Stimulated activated CD8-positive, alpha-beta memory T cell treated with anti-CD3 and anti-CD28 coated beads, Interleukin-7, amount 100 ng/mL, for 1 hour (primary cell): ENCODE measurements at places on chromosomes 7 and 10.

DNA sequence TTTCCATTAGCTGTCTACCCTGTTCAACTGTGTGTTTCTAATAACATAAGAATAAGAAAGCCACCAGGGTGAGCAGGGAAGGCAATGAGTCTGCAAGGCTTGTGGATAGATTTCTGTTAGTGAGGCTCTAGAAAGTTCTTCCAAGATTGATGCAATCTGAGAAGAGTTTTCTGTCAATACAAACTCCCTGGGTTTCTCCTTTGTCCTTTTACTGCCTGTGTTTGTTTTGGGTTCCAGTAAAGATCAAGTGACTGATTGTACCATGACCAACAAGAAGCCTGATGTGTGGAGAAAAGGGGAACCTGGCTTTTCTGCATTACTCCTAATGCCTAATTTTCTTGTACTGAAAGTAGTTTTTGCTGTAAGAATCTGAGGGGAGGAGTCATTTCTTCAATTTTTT is 139.9 kb downstream of the CFTR start:
- DNase-seq, result no peak

- no peak for DNase-seq
These were observed 92.9 kb upstream of the LRRTM3 start for GRCh38 chr10:66832781-66833422.

GRCh38 chr10:50440489-50440888 is 183.3 kb downstream of the SGMS1 start:
- DNase-seq, result no peak

GRCh38 chr10:13102002-13102794 is 2.2 kb downstream of the OPTN start:
- no peak for DNase-seq

- no peak for DNase-seq
These were observed 65.4 kb downstream of the MYO3A start for GRCh38 chr10:25999295-25999981.

DNA sequence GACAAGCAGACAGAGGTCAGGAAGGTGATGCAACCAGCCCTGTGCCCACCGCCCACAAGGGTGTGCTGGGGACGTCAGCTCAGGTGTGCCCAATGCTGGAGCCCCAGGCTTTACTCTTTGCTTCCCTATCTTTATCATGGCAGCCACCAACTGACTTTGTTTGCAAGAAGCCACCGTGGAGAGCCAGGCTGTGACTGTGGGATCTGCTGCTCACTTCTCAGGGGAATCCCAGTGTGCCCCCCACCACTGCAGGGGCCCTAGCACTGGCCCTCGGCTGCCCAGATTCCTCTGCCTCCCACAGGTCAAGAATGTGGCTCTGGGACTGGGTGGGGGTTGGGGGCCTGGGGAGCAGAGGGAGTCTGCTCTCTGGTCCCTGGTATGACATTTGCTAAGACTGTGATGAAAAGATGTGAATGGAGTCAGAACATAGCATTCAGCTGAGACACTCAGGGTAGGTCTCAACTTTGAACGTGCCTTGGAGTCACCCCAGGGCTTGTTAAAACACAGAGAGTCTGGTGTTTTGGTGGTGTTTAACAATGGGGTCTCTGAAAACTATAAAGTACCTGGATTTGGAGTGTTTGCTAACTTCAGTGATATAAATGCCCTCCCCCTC is 47.3 kb downstream of the ARHGAP22 start:
- DNase-seq, result no peak

DNA sequence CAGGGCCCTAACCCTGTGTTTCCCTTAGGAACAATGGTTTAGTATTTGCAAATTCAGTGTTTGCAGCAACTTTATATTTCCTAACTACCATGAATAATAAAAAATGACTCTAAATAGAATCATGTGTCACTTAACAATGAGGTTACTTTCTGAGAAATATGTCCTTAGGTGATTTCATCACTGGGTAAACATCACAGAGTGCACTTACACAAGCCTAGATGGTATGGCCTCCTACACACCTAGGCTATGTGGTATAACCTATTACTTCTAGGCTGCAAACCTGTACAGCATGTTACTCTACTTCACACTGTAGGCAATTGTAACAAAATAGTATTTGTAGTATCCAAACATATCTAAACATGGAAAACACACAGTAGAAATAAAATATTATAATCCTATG is 1174.6 kb upstream of the LRRTM3 start:
- DNase-seq, result no peak

- DNase-seq, result no peak
These were observed 515.3 kb downstream of the AUTS2 start for GRCh38 chr7:70113536-70113935.

DNA sequence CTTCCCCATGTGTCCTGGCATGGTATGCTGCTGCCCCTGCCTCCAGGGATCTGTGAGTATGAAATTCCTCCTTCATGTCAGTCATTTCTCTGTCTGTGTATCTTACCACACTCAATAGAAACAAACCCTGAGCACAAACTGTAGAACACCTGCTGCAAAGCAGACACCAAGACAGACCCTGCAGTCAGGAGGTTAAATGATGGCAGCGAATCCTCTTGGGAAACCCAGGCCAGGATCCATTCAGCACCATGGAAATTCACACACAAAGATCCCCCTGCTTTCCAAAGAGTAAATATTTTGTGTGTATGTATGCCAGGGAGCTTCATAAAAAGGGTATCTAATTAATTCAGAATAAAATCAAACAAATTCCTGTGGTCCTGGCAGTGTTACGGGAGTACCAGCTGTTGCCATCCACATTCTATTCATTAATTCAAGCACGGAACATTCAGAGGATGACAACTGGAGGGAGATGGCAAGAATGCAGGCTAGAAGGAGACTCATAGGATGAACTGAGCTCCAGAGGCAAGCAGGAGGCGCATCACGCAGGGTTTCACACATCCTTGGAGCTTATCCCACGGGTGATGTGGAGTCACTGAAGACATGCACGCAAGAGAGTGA is 14.8 kb downstream of the ITIH5 start:
- no peak for DNase-seq

DNA sequence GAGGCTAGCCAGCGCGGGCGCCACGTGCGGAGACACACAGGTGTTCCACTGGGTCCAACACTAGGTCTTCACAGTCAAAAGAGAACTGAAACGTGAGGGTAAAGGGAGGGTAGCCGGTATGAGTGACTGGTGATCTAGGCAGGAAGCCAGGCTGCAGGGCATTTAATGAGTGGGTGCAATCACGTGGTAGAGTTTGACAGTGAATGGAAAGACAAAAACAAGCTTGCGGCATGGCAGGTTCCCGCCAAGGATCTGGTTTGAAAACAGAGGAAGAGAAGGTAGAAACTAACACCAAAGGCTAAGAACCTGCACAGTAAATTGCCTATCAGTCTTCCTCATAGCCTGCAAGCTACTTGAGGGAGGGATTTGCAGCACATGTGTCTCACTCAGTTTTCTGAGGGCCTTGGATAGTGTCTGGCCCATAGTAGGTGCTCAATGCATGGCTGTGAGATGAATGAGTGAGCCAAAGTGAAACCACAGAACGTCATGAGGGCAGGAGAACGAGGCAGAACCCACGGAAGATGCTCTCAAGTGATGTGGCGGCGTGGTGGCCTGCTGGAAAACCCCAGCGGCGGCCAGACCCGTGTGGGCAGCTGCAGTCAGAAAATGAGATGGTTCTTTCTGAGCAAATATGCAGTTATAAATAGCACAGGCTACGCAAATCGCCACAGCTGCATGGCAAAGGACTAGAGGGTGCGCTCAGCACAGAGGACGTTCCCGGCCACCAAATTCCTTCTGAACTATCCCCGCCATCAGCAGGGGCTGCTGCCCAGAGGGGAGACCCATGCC is 183.6 kb upstream of the NFE2L3 start:
- no peak for DNase-seq

DNA sequence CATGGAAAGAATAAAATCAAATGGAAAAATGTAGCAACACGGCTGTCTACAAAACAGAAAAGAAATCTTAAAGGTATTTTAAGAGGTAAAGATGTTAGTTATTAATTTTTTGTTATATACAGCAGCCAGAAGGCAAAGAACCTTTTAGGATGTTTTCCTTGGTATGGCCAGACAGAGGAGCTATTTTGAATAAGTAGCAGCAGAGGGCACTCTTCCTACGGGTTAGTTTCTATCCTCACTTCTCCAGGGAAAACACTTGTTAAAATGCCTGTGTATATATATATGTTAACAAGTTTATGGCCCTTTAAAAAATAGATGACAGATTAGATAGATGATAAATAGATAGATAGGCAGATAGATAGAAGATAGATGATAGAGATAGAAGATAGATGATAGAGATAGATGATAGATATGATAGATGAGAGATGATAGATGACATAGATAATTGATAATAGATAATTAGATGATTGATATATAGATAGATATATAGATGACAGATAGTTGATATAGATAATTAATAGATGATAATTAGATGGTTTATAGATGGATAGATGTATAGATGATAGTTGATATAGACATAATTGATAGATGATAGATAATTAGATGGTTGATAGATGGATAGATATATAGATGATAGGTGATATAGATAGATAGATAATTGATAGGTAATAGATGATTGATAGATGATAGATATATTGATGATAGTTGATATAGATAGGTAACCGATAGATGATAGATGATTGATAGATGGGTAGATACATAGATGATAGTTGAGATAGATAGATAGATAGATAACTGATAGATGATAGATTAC is 57.8 kb upstream of the WIPF3 start:
- no peak for DNase-seq

DNA sequence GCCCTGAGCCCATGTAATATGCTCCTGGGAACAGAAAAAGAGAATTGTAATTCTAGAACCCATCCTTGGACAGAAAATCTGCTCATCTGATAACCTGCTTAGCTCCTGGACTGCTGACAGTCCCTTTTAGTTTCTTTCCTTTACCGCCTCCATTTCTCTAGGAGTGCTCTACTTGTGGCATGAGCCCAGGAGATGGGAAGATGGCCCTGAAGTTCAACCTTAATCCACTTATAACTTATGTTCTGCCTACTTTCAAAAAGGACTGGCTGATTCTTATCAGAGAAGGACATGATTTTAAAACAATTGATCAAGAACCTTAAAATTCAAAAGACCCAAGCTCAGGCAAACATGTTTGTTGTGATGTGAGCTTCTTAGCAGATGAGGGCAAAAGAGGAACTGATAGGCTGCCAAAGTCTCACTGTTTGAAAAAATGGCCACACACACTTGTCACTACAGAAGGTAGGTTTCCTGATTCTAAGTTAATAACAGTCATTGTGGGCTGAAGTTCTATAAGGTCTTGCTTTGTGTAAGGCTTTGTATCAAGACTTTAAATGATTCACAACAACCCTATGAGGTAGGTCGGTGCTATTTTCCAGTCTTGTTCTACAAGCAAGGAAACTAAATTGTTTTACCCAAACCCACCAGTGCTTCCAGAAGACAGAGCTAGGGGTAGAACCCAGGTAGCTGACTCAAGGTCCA is 94.3 kb upstream of the AFAP1L2 start:
- DNase-seq, result no peak
